ENCODE measurements at places on chromosomes 6 and 20.

DNA sequence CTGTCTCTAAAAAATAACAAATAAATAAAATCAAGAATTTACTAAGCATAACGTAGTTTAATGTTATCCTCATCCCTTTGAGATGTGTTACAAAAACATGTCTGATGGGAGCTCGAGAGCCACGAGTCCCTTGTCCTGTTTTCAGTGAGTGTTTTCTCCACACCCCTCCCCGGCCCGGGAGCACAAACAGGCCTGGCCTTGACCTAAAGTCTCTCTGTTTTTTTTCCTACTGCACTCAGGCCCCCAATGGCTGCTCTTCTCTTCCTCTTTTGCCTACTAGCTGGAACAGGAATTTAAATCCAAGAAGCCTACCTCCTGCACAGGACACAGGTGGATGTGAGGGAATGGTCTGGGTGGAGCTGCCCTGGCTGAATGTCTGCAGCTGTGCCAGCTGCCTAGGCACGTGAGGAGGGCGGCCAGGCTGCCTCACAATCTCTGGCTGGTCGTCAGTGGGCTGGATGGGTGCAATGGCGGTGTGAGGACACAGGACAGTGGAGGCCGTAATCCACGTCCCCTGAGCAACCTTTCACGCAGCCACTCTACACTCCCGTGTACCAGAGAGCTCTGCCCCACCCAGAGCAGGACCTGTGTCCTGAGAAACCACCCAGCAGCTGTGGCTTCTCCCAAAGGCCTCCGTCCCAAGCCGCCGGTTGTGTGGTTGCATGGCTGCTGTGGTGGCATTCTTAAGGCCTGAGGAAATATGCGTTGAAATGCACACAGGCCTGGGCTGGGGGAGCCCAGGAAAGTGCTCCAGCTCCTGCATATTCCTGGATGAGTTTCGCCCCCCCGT, 117.5 kb downstream of the FAM120B start:
- DNase-seq = no peak

GRCh38 chr6:162154001-162154400, 573.6 kb downstream of the PRKN start:
- no peak for DNase-seq

- DNase-seq = peak; percentile 57
Observed at GRCh38 chr20:49979030-49979832, 3.5 kb upstream of the SNAI1 start.

- DNase-seq = no peak
Observed at GRCh38 chr6:111662794-111663593, 57.3 kb upstream of the TRAF3IP2 start.

DNA sequence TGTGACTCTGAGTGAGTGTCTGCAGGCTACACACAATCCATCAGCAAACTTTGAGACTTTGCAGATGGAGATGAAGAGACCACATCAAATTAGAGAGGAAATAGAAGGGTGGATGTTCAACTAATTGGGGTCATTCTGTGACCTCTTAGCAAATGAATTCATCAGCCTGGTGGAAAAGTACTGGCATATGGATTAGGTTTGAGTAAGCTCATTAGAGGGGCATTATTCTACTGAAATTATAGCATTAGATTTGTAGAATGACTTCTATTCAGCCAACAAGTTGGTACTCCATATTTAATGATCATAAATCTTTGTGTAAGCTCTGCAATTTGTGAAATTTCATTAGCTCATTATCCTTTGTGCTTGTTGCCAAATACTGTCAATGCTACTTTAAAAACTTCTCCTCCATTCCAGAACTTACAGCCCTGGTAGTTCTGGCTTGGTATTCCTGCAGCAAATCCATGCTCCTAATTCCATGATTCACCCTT, 63.8 kb downstream of the ADTRP start:
- no peak for DNase-seq

DNA sequence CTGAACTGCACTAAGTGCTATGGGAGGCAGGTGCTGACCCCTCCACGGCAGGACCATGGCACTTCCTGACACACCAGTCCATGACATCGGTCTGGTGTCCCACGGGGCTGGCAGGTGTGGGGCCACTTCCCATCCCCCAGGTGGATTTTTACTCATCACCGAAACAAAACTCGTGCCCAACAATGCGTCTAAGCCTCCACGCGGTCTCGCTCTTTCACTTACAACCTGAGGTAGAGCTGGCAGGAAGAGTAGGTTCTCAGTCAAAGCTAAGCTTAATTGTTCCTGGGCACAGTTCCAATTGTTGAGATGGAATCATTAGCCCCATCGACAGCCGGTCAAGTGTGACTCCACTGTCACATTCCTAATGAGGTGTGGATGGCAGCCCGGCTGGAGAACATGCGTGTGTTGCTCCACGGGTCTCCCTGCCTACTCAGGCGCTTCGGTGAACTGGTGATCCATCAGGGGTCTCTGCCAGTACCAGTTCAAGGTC, 125.7 kb downstream of the SLC23A2 start:
- DNase-seq = no peak

DNA sequence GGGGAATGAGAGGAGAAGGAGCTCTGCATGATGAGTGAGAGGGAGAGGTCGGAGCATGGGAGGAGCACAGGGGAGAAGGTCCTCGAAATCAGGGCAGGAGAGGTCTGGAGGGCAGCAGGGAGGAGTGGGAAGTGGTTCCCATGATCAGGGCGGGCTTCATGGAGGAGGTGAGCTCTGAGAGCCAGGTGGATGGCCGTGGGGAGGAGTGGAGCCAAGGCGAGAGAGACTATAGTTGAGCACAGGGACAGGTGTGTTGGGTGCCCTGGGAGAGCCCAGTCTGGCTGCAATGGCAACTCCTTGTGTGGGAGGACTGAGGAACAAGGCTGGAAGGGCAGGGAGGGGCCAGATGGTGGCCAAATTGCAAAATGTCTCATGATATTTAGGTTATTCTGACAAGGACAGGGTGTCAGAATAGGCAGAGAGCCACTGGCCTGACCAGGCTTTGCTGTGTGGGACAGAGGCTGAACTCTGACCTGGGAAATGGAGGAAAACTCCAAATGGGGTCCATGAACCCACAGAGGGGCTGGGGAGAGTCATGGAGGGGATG, 21.4 kb downstream of the TTBK1 start:
- DNase-seq = no peak

- DNase-seq = peak; percentile 75
Observed at GRCh38 chr20:63009045-63009961, 2.5 kb upstream of the BHLHE23 start.

DNA sequence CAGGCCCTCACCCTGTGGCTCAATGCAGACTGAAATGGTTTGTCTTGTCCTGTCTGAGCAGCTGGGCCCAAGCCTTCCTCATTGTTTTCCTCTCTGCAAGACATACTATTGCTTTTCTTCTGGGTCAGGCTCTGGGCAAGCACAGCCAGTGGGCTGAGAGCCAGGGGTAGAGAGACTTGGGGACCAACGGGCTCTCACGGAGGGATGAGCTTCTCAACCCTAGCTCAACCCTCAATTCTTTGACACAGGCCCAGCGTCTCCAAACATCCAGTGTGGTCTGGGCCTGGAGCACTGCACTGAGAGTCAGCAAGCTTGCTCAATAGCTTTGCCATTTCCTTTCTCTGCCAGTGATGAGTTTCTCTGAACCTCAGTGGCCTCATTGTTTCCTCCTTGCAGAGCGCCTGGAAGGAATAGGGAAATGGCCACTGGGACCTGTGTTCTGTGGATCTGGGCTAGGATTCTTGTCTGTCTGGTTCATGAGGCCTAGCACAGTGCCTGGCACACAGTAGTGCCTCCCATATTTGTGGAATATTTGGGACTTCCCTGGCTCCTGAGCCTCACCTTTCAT, 9.3 kb downstream of the ANGPT4 start:
- no peak for DNase-seq

DNA sequence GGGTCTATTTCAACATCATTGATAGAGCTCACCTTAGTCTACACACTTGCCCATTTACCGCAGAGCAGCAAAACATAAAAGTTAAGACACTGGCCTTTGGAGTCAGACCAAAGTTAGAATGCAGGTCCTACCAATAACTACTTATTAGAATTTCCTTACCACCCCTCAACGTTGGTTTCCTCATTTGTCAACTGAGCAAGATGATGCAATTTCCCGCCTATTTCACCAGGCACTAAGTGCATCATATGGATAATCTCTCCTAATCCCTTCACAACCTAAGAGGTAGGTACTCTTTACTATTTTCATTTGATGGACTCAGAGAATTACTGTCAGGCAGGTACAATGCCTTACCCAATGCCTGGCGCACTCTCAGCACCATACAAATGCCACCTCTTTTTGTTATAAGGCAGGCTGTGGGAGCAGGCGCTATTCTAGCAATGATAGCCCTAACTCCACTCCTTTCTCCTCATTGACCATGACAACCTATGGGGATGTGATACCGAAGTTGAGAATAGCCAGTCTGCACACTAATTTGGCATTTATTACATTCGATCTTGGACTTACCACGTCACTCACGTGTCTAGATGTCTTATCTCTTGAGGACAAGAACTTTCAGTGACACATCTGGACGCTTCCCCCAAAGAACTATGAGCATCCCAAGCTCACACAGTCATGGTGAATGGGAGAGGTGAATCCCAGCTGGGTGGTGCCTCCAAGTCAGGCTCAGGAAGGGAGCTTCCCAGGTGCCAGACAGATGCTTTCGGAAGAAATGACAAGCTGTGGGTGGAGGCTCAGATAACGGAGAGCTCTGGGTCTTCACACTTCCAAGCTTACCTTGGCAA, 128.1 kb upstream of the STMND1 start:
- DNase-seq = no peak

DNA sequence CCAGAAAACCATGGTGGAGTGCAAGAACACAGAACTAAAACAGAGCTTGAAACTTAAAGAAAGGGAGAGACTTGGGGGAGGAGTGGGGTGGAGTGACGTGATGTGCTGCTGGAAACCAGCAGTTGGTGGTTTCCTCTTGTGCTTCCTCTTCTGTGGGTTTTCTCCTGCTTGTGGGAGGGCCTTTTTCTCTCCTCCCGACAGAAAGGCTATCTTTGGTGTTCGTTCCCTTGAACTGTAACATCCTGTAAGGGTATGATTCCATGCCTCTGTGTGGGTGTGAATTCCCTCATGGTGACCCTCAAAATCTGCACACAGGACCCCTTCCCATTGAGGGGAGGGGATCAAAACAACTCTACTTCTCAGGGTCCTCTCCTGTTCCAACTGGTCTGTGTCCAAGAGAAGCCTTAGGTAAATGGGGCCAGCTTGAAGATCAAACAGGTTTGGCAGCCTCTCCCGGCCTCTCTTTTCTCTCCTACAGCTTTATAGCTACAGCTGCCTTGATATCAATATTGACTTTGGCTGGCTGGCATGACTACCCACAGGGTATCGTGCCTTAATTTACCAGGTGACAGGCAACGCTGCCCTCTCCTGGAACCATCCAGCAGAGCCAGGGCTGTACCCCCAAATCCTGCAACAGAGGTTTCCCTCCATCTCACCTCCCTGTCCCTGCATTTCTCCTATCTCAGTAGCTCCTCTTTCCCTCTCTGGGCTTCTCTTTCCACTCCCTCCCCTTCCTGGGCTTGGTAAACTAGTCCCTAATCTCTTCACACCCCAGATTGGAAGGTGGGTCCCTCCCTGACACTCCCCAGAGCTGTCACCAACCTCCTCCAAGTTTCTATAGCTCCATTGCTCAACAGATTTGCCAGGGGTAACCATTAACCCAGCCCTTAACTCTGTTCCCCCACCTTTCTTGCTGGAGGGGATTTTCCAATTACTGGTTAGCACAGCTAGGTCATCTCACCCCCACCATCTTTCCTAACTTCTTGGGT, 1.5 kb upstream of the MSH5 start:
- DNase-seq = no peak
